ENCODE measurements at places on chromosomes 12 and 14. TPM values are rescaled to one million over a fixed set of nuclear protein-coding genes. Genes with fewer than 3 reads are reported as not detected.

Gene SCYL2
- 12.5 TPM for polyA plus RNA-seq

GRCh38 chr14:59583755-59584154, 7.1 kb upstream of the CCDC175 start:
- DNase-seq: no peak

DNA sequence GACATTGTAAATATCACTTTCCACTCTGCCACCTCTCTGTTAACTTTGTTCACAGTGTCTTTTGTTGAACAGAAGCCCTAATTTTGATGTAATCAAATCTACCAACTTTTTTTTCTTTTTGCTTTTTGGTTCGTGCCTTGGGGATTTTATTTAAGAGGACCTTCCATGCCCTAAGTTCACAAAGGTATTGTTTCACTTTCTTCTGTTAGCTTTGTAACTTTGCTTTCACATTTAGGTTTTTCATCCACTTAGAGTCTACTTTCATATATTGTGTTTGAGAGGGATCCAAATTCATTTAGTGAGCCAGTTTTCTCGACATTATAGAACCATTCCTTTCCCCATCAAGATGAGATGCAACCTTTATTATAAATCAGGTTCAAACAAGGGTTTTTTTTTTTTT, 275.7 kb upstream of the CRY1 start:
- DNase-seq: no peak

DNA sequence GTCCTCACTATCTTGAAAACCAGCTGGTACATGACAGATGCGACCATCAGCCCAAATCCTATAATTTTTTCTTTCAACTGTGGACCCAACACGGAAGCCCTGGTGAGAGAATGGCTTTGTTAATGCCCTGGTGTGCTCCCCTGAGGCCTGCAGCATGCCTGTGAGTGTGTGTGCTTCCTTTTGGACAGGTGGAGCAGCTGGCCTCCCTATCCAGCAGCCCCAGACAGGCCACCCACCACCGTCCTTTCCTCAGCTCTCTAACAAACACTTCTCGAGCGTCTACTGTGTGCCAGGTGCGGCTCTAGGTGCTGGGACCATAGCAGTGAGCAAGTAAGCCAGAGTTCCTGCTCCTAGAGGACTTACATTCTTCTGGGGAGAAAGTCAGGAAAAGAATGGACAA, 78.9 kb upstream of the GZMB start:
- DNase-seq: no peak

DNA sequence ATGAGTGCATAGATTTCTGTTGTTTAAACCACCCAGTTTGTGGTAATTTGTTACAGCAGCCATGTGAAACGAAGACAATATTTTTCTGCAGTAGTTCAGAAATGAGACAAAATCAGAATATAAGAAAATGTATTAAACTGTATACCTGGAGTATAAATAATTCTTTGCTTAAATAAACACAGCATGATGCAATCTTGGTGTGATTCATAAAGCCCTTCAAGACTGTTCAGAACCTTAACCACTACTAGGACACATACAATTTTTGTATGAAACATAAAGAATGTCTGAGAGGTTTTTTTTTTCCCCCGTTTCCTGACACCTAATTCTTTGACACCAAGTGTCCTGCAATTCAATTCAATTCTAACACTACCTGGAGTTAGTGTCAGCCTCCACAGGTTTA, 10.5 kb downstream of the C12orf75 start:
- no peak for DNase-seq

DNA sequence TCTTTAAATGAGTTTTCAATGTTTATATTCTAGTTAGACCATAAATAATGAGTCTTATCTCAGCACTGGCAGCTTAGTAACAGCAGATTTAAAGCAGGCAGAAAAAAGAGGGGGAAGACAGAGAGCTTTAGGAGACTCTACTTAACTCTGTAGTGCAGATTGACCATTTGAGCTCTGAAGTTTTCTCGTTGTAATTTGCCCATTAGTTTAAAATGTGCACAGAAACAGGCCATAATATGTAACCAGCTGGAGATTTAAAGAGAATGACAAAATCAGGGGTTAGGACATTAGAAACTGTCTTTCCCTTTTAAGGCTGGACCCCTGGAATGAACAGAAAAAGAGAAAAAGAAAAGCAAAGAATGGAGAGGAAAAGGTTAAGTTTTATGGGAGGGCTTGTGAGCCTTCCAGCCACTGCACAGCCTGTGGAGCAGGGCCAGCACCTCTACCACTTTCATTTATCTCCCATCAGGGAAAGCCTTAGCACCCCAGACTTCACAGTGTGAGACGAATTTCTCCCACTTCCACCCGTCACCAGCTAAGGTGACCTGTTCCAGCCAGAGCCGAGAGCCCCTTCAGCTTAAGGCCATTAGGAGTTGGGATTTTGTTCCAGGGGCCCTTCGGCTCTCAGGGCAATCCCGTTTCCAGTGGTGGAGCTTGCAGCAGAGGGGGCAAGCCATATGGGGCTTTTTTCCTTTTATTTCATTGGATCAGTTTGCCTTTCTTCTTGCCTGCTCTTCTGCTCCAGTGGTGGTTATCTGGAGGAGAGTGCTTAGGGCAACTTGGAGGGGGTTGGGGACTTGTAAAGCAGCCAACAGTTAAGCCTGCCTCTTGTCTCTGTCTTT, 8.0 kb downstream of the IL22 start:
- no peak for DNase-seq

Gene PRPF39
- polyA plus RNA-seq: 22.4 TPM

DNA sequence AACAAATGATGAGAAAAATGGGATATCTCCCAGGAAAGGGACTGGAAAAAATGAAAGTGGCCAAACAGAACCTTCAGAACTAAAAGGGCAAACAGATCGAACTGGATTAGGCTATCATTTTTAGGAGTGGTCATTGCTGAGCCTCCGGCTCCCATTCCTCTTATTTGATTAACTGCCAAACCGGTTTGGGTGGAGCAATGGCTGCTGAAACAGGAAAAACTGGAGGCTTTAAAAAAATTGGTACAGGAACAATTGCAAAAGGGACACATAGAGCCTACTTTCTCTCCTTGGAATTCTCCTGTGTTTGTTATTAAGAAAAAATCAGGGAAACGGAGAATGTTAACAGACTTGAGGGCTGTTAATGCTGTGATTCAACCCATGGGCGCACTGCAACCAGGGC, 49.7 kb downstream of the TNFAIP2 start:
- no peak for DNase-seq

Gene CD69
- 4.4 TPM for polyA plus RNA-seq

DNA sequence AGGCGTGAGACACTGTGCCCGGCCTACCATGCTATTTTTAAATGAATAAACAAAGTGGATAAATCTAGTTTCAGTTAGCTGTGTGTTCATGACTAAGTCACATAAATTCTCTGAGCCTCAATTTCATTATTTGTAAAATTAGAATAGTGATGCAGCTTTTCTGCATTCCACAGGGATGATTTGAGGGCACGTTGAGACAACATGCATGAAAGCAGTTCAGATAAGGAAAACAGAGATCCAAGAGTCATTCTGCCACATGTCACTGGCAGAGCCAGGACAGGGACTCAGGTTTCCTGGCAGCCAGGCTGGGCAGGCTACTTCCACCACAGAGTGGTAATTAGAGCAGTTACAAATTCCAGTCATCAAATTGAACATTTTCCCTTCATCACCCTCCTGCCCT, 2.9 kb upstream of the PPP4R4 start:
- no peak for DNase-seq

GRCh38 chr12:46567667-46568066, 195.1 kb upstream of the SLC38A2 start:
- no peak for DNase-seq

Gene C14orf132
- polyA plus RNA-seq: 3.2 TPM

- DNase-seq: no peak
Observed at GRCh38 chr14:64806202-64806861, 73.4 kb downstream of the SPTB start.

Gene PAWR
- polyA plus RNA-seq: 16.2 TPM

Gene ANKRD33
- 0.92 TPM for polyA plus RNA-seq

GRCh38 chr12:117470804-117471203, 109.4 kb upstream of the NOS1 start:
- DNase-seq: no peak

Gene CDCA4
- 35.5 TPM for polyA plus RNA-seq

Gene FGF23
- not detected for polyA plus RNA-seq

- no peak for DNase-seq
Observed at GRCh38 chr14:94135476-94135875, 6.1 kb upstream of the IFI27L2 start.

GRCh38 chr14:93014058-93015023, 91.4 kb downstream of the CHGA start:
- peak; percentile 15 for DNase-seq

DNA sequence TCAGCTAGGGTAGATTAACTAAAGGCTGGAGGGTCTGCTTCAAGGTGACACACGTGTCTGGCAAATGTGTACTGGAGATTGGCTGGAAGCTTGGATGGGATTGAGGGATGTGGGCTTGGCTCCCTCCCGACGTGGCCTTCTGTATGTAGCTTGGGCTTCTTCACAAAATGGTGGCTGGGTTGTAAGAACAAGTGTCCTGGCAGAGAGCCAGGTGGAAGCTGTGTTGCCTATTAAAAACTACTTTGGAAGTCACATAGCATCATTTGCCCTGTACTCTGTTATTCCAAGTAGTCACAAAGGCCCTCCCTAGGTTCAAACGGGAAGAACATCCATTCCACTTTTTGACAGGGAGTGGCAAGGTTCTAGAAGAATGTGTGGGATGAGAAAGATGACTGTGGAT, 174.1 kb upstream of the PRICKLE1 start:
- no peak for DNase-seq

Gene OTX2
- polyA plus RNA-seq: not detected

Gene SLC17A8
- not detected for polyA plus RNA-seq

DNA sequence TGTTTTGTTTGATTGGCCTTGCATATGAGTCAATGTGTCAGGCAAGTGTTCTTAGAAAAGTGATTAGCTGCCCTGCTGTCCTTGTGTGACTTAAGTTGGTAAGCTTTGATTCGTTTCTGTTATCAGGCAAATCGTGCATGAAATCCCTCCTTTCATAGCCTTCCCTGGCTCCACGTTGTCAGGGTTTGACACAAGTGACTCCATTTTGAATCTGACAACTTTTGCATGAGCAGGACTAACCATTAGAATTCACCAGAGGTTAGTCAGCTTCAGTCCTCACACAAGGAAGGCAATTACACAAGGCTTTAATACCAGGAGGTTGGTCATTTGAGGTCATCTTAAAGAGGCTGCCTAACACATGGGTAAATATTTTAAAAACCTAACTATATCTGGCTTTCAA, 68.2 kb downstream of the GPATCH2L start:
- no peak for DNase-seq

Gene GLT1D1
- polyA plus RNA-seq: not detected

Gene OASL
- polyA plus RNA-seq: 0.30 TPM

Gene LGALS3
- 55.1 TPM for polyA plus RNA-seq

Gene PYGL
- 12.1 TPM for polyA plus RNA-seq

GRCh38 chr12:88409257-88409656, 171.0 kb downstream of the KITLG start:
- DNase-seq: no peak
